GM12891 (cell line): ENCODE measurements at places on chromosomes 1 and 21.

GRCh38 chr1:33965086-33965485 lies 101.2 kb downstream of the HMGB4 start:
- DNase-seq = no peak

GRCh38 chr1:15444468-15445389 lies 6.5 kb downstream of the CTRC start:
- no peak for DNase-seq

- DNase-seq = peak; percentile 95
Observed at GRCh38 chr1:47710329-47711071, 272.7 kb downstream of the FOXD2 start.

DNA sequence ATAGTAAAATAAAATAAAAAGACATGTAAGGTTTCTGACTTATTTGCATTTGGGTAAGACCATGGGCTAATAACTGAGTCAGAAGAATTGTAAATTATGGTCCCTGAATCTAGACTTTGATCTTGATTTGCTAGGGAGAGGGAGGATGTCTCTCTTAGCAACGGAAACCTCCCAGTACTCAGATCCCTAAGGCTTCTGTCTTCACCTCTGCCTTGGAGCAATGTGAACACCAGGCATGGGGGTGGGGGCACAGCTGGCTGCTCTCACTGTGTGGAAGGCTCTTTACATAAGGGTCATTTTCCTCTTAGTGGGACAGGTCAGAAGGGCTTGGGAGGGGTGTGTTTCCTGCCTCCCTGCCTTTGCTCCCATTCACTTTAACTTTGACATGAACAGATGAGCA lies 17.0 kb upstream of the TMEM54 start:
- no peak for DNase-seq

- no peak for DNase-seq
Observed at GRCh38 chr1:201754353-201754752, 74.6 kb upstream of the IPO9 start.

GRCh38 chr1:54865238-54866073 lies 21.5 kb downstream of the DHCR24 start:
- DNase-seq = no peak

DNA sequence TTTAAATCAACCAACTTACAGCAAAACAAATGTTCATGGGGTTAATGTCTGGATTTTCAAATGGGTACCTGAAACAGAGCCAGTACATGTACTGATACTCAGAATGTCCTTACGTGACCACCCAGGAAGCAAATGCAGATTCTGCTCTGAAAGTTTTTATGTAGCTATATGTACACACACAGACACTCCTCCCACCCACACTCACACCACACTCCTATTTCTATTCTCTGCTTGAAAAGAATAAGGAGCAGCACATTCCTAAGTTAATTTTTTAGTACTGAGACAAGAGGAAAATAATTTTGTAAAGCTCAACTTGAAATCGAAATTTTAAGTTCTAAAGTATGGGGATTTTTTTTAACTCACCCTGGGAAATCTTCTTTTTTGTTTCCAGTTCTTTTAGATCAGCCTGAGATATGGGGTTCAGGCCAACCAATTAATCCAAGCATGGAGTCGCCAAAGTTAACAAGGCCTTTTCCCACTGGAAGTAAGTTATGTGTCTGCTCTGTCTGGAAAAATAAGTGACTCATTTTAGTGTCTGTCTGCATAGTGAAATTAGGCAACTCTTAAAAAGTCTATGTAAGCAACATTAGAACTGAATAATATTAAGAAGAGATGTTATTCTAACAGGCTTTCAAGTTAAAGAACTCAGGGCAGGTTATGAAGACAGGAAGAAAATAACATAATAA lies 75.5 kb upstream of the DYNLT5 start:
- no peak for DNase-seq

GRCh38 chr1:191707288-191707687 lies 451.0 kb upstream of the RGS18 start:
- DNase-seq = no peak

- DNase-seq = peak; percentile 35
Observed at GRCh38 chr1:32180186-32181060, 948 bp downstream of the TXLNA start.

- no peak for DNase-seq
Observed at GRCh38 chr21:25890001-25890400, 155.2 kb downstream of the GABPA start.

DNA sequence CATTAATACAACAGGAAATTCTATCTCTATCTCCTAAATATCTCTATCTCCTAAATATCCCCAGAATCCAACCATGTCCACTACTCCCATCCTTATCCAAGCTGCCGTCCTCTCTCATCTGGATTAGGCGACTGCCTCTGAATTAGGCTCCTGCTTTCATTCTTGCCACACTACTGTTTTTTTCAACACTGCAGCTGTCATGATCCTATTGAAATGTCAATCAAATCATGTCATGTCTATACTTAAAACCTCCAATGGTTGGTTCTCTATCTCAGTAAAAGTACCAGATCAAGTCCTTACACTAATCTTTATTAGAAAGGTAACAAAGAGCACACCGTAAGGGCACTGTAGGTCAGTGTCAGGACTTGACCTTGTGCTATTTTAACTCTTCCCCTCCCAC lies 82.0 kb upstream of the NFIA start:
- no peak for DNase-seq

DNA sequence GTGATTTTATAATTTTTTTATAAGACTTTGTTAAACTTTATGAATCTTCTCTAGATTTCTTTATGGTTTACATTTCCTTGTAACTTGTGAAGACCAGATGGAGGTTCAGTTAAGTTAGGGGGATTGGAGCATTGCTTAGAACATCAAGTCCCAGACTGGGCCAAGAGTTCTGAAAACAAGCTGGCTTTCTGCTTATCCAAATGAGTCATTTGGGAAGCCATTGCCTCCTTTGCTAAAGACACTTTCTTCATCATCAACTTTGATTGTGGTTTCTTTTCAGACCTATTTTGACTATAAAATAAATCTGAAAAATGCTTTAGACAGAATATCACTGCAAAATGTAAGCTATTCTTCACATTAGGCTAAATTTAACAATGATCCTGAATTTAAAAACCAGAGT lies 446.8 kb downstream of the USP25 start:
- DNase-seq = no peak

GRCh38 chr1:176193663-176194062 lies 13.4 kb downstream of the COP1 start:
- DNase-seq = no peak

DNA sequence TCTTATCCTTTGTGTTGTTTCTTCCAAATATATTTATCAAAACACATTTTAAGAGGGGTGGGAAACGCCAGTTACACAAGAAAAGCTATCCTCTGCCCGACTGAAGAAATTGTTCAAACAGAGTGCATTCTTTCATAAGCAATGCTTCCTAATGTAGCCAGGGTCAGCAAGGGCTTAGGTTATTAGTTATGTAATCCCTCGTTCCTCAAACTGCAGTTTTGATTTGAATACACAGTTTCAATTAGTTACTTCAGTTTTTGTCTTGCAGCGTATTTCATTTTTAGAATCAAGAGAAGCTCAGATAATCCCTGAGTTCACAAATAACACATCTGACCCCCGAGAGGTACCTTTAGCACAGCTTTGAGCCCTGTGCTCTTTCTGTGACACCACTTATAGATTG lies 141.7 kb upstream of the NRIP1 start:
- DNase-seq = peak; percentile 19

DNA sequence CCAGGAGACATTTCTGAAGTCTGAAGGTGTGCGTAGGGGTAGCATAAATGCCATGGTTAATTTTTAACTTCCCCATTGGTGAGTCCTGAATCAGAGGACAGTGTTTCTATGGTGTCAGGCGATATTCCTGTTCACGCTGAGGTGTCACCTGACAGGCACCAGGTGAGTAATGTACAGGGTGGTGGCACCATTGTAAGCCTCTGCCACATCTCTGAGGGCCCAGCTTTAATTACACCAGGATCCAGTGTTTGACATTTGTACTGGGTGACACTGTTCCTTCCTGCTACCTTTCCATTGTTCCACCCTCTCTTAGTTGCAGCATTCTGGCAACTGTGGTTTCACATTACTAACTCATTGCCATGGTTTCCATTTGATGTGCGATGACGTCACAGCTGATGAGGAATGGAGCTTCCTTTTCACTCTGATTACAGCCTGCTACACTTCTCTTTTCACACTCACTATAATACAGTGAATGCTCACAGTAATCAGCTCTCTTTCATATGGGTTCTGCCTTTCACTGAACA lies 40.6 kb upstream of the MARK1 start:
- no peak for DNase-seq

DNA sequence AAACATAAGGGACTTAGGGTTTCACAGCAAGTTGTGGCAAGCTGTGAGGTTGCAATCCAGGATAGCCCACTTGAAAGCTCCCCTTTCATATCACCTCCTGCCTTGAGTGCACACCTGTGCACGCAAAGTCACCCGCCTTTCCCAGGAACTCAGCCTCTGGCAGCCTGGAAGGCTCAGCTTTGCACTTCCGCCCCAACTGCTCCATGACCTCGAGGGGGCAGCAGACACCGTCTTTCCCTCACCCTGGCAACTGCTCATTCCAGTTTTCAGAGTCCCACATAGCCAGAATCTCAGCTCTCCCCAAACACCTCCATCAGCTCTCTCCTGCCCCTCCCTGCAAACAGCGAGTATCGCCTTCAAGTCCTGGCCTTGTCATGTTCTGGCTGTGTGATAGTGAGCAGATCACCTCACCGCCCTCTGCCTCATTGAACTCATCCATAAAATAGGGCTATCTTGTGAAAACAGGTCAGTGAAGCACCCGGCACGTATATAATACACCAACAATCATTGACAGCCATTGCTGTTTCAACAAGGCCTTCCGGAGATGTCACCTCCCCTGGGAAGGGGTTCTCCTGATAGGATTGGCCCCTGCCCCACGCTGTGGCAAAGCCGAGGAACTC lies 32.2 kb upstream of the EPB41 start:
- DNase-seq = peak; percentile 63

GRCh38 chr1:100793659-100794058 lies 74.1 kb downstream of the VCAM1 start:
- no peak for DNase-seq

DNA sequence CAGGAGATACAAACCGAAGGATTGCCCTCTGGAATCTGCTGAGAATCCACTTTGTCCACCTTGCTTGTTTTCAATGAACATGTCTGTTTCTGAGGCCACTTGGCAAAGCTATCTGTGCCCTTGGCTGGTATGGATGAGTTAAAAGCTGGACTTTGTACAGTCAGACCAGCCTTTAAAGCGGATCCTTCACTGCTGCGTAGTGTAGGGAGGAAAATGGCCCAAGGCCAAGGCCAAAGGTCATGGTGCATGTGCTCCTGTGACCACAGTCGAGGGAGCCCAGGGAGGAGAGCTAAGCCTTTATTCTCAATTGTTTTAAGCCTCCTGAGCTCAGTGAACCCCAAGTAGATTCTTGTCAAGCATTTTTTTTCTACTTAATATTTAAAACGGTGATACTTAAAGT lies 37.0 kb downstream of the KCNJ15 start:
- no peak for DNase-seq

DNA sequence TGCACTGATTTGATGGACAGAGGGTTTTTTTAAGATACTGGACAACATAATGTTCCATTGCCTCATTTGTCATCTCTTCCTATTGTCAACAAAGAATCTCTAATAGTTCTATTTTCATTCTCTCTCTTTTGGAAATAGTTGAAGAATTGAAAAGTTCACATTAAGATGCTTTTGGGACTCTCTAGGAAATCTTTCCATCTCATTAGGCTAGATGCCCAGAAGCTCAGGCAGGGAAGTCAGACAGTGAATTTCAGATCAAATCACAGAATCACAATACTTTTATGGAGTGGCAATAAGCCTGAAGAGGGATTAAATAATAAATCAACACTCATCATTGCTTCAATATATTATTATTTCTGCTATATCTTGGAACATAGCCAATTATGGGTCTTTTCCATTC lies 29.2 kb downstream of the NEGR1 start:
- no peak for DNase-seq

DNA sequence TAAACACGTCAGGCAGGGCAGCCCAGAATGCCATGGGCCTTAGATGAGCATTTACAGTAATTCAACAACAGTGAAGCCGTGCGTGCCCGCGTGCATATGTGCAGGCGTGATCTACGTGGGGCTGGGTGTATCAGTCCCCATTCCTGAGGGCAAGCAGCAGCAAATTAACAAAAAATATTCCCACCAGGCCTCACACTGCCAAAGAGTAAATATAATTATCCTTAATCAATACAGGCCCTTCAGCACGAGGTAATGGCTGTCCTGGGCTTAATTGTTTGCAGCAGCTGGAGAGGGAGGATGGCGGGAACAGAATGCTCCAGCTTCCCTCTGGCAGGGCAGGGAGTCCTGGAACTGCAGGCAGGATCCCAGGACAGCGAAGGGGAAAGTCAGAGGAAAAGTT lies 91.8 kb downstream of the DDX20 start:
- no peak for DNase-seq

- no peak for DNase-seq
Observed at GRCh38 chr1:53543130-53543777, 84.1 kb downstream of the DMRTB1 start.

GRCh38 chr1:209607102-209607794 lies 23.7 kb downstream of the CAMK1G start:
- DNase-seq = no peak

DNA sequence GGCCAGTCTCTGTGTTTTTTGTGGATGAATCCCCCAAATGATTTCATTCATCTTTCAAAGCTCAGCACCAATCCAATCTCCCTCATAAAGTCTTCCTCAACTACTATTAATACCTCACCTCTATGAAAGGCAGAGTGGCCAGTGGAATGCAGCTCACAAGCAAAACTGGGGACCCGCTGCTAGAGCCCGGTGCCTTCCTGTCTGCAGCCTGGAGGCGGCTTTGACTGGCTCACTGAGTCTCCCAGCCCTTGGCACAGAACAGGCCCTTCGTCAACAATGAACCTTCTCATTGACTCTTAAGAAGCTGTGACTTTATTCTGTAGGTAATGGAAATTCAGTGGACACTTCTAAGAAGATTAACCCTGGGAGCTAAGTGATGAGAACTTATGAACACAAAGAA lies 86.8 kb upstream of the RAB4A start:
- DNase-seq = no peak

GRCh38 chr1:18110598-18110939 lies 3.0 kb downstream of the IGSF21 start:
- DNase-seq = peak; percentile 19
